ENCODE measurements at places on chromosomes 1 and 21.

DNA sequence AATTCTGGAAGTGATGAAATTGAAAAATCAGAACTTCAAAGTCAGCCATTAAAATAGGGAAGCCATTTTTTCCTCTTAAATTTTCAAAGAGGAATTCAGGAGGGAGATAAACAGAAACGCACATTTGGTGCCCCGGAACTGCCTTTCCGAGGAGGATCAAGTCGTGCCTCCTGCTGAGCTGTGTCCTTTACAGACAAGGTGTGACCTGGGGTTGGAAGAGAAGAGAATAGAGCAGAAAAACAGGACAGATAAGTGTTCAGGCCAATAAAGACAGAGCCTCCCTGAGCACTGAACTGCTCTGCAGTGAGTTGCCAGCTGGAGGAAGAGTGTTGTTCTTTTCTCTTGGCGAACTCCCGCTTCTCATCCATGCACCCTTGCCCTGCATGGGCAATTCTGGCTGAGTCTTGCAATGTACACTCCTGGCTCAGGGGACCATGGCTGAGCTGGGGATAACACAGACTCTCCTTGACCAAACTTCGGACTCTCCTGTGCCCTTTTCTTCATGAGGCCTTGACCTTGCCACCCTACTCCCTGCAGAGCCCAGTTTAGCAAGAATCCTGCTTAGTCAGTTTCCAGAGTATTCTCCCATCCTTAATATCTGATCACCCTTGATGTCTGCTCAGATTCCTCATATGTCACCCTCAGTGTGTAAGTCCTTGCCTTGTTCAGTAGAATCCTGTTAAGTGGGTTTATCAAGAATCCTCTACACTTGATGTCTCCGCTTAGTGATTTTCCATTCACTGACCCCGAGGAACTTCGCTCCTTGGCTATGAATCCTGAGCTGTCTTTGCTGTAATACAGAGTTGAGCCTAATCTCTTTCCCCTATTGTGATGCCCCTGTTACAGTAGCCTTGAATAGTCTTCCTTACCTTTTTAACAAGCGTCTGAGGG lies 1.3 kb upstream of the MTARC1 start:
- no peak for DNase-seq

GRCh38 chr1:22750685-22751051 lies 40.0 kb downstream of the EPHB2 start:
- no peak for DNase-seq

DNA sequence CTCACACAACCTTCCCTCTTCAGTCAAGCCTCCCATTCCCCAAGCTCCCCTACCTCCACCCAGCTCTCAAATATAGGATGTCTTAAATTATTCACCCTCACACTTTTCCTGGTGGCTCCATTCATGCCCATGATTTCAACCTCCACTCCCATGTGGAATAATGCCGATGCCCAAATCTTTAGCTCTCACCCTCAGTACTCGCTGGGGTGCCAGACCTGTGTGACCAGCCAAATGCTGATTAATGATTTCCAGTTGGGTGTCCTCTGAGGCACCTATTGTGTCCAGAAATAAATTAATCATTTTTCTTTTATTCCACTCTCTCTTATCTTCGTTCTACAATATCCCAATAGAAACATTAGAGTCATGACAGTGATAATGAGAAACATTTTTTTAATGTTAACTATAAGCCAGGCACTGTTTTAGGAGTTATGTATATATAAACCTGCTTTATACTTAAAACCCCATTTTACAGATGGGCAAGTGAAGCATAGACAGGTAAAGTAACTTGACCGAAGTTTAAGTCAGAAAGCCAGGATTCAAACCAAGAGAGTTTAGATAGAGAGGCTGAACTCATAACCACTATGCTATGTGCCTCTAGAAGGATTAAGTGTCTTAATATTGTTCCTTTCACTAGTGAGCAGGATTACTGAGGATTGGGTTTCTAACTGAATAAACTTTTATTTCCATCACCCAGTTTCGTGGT lies 209.7 kb downstream of the DUSP10 start:
- DNase-seq = no peak

GRCh38 chr21:39688010-39688409 lies 57.0 kb upstream of the IGSF5 start:
- no peak for DNase-seq

- no peak for DNase-seq
Observed at GRCh38 chr1:234969581-234970400, 158.8 kb downstream of the TOMM20 start.

DNA sequence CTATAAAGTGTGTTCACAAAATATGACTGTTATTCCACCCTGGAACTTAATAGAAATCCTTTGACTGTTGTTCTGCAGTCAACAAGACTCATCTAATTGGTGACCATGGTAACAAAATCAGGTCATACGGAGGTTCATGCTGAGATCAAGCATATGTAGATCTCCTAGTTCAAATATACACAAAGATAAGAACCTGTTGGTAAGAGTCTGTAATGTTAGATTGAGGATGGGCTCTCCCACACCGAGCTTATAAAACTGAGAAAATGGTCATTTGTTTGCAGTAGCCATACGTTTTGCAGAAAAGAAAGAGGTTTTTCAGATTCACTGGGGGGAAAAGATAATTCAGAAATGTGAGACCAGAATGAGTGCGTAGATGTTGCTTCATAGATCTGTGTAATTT lies 468.1 kb downstream of the RPS6KC1 start:
- no peak for DNase-seq
